Fibroblast of skin of right biceps (primary cell): ENCODE measurements at places on chromosomes 2 and 18.
A peak's percentile ranks its signal among the peaks of the same experiment; 100 is the strongest.

DNA sequence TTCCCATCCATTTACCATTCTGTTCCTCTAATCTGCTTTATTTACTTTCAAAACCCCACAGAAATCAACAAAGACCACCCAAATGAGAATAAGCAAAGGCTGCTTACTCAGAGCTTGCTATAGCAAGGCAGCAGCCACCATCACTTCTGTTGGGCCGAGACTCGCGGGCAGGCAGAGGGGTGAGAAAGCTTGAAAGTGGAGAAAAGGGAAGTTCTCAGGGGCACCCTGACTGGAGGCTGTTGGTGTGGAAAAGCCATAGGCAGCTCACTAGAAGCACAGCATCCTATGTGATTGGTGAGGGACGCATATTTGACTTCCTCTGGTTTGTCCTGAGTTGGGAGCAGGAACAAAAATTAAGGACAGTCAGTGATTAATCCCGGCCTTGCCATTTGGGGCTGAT lies 269.7 kb upstream of the THSD7B start:
- no peak for DNase-seq

DNA sequence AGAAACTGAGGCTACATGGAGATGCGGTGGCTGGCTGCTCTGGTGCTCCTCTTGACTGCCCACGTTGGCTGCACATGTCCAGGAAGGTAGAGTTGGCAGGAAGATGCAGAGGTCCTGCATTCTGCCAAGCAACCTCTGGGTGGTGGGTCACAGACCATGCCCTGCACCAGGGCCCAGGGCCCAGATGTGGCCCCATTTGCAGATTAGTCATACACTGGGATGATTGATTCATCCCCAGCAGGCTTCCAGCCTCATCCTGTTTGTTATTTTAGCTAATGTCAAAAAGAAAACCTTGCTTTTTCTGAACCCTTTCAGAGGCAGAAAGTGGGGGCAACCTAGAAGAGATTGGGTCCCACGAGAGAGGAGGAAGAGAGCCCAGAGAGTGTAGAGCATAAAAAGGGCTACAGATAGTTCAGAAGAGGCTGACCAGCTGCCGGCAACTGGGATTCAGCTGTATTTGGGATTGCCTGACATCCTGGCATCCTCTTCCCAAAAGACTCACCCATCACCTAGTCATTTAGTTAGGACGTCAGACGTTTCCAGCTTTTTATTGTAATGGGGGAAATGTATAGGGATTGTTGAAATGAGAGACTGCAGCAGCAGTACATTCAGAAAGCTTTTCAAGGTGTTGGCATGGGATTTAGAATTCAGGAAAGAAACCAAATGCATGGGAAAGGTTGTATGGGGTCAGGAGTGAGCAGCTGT lies 101.9 kb downstream of the CTIF start:
- peak; percentile 47 for DNase-seq

GRCh38 chr2:162123806-162124758 lies 28.0 kb downstream of the GCG start:
- DNase-seq, result peak; percentile 51

DNA sequence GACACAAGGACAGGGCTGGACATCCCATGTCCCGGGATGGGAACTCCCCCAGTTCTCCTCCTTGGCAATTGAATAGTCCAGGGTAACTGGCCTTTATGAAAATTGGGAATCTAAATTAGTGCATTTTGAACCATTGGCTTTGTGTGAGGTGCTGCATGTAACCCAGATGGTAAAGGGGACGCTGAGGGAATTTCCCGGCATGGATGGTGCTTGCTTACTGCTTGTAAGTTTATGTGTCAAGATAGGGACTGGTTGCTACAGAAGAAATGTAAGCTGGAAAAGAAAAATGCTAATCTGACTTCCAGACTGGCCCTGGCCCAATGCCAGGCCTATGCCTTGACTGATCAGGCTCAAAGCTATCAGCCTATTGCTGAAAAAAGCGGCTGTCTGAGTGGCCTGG lies 1096.7 kb upstream of the DDX18 start:
- DNase-seq, result no peak

- DNase-seq, result no peak
Measured at GRCh38 chr2:59833941-59834340, 719.5 kb downstream of the BCL11A start.

GRCh38 chr2:150620416-150620815 lies 132.9 kb upstream of the RND3 start:
- no peak for DNase-seq

DNA sequence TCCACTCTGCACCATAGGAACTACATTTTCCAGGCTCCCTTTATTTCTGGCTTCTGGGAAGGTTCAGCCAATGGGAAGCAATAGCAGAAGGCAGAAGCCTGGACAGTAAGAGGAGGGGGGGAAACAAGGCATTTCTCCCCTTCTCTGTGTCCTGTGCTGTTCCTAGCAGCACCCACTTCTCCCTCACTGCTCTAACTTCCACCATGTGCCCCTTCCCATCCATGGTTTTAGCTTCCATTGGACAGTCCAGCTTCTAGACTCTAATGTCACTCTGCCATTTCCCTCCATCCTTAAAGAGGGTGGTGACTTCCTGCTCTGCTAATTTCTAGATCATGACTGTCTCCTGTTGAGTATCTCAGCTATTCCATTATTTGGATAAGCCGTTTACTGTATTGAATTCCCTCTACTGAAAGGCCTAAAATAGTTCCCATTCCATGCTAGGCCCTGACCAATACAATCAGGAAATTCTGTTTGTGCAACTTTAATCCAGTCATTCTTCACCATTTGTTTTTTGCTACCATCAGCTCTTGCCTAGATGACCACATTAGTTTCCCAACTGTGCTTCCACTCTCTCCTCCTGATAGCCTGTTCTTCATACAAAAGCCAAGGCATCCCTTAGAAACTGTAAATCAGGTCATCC lies 20.8 kb upstream of the LYPD1 start:
- DNase-seq, result no peak

GRCh38 chr2:3265981-3266924 lies 111.4 kb downstream of the EIPR1 start:
- DNase-seq, result no peak

DNA sequence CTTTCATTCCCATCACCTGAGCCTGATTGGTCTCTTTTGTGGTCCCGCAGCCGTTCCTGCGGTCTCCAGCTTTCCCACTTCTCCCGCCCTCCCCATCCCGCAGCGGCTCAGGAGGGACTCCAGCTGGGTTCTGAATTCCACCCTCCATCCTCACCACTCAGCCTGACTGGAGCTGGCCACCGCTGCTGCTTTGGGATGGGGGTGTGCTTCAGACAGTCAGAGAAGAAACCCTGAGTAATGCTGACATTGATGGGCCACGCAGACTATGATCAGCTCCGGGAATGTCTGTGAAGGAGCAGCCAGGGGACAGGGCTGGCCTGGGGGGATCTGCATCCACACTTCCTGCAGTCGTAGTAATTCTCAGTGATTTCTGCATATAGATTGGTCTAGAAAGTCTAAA lies 45.9 kb upstream of the TXNDC2 start:
- peak; percentile 35 for DNase-seq

GRCh38 chr2:72325592-72326422 lies 178.1 kb upstream of the CYP26B1 start:
- peak; percentile 22 for DNase-seq

DNA sequence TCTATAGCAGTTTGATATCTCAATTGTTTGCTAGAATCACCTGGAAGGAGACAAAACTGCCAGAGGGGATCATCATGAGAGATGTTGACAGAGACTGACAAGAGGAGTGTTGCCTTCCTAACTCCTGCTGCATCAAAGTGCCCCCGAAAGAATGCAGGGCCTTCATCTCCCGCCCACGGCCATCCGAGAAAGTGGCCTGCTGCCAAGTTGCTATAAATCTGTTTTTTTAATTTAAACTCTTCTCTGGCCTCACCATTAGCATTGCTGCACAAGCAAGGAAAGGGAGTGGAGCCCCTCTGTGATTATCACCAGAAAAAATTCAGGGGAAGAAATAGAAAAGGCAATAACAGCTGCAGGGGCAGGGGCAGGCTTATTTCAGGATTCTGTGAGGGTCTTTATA lies 238.1 kb upstream of the EPHA4 start:
- DNase-seq, result no peak

GRCh38 chr18:79586436-79587225 lies 93.0 kb upstream of the CTDP1 start:
- no peak for DNase-seq

DNA sequence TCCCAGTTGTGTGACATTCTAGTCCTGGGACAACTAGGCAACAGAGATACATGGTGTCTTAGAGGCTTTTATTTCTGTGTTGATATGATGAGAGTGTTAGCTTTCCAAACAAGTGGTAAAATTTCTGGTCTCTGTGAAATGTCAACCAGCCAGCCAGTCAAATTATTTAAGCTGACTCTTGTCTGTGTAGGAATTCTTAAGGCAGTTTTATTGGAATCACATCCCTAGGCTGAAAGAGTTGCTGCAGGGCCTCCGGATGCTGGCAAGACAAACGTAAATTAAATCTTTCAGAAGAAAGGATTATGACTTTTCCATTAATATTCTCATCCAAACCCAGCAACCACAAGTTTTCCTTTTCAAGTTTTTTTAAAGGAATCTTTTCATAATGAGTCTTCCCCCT lies 44.6 kb downstream of the SERPINB7 start:
- peak; percentile 63 for DNase-seq

- no peak for DNase-seq
Measured at GRCh38 chr2:240996161-240996833, 2.1 kb upstream of the SNED1 start.

DNA sequence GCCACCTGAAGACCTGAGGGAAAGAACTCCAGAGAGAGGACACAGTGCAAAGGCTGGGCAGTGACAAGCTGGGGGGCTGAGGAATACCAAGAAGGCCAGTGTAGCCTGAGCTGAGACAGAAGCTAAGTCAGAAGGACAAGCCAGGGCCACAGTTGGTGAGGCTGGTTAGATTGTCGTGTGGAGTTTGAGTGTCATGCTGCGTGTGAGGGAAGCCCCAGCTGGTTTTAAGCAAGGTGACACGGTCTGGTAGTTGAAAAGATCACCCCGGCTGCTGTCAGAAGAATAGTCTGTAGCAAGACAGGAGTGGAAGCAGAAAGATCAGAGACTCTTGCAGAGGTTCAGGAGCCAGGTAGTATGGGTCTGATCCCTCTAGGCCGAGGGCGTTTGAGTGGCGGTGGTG lies 50.6 kb upstream of the RMDN2 start:
- no peak for DNase-seq

DNA sequence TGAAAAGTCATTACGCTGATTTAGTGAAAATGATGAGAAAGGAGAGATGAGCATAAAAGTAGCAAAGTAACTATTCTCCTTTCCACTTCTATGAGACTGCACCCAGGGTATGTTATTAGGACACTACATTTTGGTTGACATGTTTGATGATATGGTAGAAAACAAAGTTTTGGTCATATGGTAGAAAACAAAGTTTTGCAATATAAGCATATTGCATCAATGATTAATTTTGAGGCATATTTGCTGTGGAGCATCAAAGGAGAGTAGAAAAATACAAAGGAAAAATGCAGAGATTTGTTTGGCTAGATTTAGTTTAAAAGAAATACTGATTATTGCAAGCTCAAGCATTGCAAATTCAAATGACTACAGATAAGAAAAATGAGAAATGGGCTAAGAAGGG lies 182.1 kb downstream of the KCNH7 start:
- DNase-seq, result no peak

GRCh38 chr2:222592176-222592575 lies 63.7 kb downstream of the FARSB start:
- peak; percentile 18 for DNase-seq

DNA sequence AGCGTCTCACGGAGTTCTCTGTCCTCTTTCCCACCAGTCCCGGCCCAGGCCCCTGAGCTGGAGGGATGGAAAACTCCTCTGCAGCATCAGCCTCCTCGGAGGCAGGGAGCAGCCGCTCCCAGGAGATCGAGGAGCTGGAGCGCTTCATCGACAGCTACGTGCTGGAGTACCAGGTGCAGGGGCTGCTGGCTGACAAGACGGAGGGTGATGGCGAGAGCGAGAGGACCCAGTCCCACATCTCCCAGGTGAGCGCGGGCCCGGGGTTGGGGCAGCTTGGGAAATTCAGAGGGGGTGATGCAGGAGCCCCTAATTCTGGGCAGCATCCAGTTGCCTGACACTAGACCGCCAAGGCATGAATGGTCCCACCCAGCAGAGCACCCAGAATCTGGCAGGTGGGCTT lies 80.7 kb downstream of the CTIF start:
- no peak for DNase-seq

DNA sequence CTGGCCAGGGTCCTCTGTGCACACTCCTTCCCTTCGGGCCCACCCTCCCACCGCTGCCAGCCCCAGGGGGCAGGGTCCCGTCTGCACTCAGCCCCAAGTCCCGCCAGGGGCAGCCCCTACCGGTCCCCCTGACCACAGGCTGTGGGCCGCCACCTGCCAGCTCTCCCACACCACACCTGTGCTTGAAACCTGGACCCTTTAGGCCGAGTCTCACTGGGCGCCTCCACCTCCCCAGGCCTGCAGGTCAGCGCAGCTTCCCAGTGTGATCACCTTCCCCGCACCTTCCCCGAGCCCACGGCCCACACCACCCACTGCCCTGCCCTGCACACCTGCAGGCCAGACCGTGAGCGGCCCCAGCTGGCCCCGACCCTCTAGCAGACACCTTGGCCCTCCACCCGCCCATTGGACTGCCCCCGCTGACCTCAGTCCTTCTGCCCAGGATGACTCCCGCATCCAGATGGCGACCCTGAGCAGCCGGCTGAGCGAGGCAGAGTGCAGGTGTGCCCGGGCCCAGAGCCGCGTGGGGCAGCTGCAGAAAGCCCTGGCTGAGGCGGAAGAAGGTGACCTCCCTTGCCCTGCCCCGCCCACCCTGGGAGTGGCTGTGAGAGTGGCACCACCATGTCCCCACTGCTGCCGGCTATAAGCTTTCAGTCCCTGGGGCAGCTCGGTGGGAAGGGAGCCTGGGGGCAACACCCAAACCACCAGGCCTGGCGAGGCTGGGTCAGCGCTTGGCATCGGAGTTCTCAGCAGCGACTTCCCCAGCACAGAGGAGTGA lies 31.3 kb upstream of the SNED1 start:
- no peak for DNase-seq

DNA sequence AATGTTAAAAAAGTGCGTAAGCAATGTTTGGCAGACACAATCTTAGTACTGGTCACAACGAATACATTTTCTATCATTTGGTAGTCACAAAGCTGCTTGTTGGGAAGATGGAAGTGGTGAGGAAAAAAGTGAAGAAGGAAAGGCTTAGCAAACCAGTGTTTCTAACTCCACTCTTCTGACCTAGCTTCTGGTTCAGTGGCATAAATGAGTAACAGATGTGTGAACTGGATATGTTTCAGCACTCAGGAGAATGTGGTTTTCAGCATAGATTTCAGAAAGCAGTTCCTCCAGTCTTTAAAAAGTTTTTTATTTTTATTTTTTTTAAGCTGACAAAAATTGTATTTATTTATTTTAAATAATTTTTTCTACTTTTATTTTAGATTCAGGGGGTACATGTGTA lies 357.1 kb downstream of the CPS1 start:
- no peak for DNase-seq

GRCh38 chr2:168758970-168759820 lies 43.2 kb upstream of the NOSTRIN start:
- peak; percentile 46 for DNase-seq

DNA sequence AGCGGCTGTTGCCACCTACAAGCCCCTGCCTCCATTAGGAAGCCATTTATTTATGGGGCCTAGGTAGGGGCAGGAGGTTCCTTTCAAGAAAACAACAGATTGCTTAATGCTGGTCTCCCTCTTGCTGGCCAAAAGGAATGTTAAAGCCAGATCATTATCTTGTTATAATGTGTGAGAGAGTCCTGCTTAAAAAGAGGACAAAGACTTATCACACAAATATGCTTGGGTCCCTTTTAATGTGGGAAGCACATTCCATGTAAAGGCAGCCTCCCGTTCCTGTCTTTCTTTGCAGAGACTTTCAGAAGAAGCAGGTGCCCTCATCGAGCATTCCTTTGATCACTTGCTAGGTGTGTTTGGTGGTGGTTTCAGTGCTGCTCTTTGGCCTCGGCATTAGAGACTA lies 76.4 kb downstream of the AGAP1 start:
- DNase-seq, result peak; percentile 41

GRCh38 chr2:444937-445884 lies 157.3 kb upstream of the ALKAL2 start:
- DNase-seq, result no peak
